ENCODE measurements at places on chromosomes 13 and 19.

DNA sequence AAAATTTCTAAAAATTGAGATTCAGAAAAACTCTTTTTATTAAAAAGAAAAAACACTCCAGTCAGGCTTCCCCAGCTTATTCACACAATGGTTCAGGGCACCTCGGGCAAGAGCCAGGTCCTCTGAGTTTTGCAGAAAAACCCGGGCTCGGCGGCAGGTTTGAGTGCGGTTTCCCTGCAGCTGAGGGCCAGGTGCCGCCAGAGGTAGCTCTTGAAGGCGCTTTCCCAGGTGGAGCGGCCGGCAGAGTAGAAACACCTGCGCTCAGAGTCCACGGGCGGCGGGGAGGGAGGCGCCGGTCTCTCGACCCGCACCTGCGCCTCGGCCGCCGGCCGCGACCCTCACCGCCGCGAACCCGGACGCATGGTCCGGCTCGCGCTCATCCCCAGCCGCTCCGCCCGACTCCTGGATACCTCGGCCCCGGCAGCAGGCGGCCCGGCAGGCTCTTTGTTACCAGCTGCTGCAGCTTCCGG, 444 bp downstream of the PROSER1 start:
- H3K4me3 ChIP-seq: peak overlapping the region; percentile 92
- H3K27ac ChIP-seq: peak overlapping the region; percentile 98
- no peak for DNase-seq
- peaks cover 62% of the 10 kb centered on the region for H3K36me3 ChIP-seq
- no peaks in the 10 kb centered on the region for H3K27me3 ChIP-seq
- H3K4me1 ChIP-seq: peaks cover 57% of the 10 kb centered on the region

DNA sequence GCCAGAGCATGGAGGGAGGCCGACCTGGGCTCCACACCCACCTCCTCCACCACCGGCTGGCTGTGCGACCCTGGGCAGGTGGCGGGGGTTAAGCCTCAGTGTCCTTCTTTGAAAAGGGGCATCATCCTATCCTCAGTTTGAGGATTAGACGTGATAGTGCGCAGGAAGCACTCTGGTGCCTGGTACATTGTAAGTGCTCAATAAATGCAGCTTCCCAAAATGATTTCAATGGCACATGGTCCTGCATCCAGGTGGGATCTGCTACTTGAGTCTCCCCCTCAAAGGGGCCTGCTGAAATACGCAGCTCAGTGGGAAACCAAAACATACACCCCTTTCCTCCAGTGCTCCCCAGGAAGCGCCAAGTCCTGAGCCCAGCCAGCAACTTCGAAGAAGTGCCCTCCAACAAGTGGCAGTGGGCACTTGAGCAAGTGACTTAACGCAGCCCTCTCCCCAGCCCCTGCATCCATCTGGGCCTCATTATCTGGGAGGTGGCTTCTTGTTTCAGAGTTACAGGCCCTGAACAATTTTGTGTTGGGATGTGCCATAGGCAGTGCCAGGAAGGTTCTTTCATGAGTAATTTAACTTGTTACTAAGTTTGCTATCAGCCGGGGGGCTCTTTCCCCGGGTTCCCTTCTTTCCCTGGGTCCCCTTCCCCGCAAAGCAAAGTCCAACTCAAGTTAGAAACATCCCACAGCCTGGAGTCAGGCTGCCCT, 17.9 kb downstream of the ACTN4 start:
- peaks cover 86% of the 10 kb centered on the region for H3K4me1 ChIP-seq
- peaks cover 52% of the 10 kb centered on the region for H3K36me3 ChIP-seq
- H3K27me3 ChIP-seq: no peaks in the 10 kb centered on the region
- H3K27ac ChIP-seq: peak overlapping the region; percentile 85
- no peak overlapping the region for H3K4me3 ChIP-seq

DNA sequence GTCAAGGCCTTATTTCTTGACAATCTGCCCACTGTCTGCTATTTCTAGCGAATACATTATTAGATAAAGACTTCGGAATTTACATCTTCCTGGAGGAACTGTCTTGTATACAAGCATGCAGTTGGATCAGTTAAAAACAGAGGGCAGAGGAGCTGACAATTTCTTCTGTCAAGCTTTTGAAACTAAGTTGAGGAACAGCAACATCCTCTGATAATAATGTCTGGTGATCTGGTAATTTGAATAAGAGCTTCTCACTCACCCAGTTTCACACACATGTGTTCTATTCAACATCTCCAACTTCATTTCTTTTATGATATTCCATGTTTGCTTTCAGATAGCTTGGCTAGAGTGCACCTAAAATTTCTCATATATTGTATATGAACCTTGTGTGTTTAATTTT, 50.2 kb downstream of the MTMR6 start:
- H3K27me3 ChIP-seq: no peaks in the 10 kb centered on the region
- peaks cover 3% of the 10 kb centered on the region for H3K36me3 ChIP-seq

DNA sequence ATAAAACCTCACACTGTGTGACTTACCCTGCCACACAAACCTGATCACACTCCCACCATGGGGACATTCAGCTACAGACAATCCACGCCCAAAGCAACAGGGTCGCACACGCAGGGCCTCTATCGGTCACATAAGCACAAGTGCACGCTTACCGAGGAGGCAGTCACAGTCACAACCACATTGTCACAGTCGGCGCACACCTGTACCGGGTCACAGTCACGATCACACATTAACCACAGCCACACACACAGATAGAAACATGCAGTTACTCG, 579 bp downstream of the ZNF566 start:
- DNase-seq: no peak
- peak overlapping the region; percentile 99 for H3K27ac ChIP-seq
- H3K4me3 ChIP-seq: peak overlapping the region; percentile 93
- peaks cover 34% of the 10 kb centered on the region for H3K4me1 ChIP-seq
- no peaks in the 10 kb centered on the region for H3K27me3 ChIP-seq

DNA sequence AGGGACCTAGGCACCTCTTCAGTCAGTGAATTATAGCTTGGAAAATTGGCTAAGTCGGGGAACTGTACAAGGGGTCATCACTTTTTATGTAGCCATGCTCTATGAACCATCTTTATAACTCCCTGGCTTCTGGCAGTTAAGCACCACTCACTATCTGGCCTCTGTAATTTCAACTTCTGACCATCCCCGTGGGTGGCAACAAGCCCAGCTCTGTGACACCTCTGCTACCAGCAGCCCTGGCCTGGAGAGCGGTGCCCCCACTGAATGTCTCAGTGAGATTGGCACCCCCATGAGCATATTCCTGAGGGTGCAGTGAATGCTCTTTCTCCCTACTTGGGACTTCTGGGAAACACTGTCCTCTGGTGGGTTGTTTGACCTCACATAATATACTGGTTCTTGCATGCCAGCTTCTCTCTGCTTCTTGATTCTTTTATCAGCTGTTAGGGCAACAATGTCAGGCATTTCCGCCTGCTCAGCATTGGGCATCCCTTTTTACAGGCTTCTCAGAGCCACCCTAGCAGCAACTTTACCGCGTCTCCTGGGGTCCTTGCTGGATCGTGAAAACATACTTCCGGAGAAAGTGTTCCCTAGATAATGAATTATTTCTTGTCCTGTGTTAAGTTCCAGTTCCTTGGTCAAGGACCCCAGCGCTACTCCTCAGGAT, 10.4 kb downstream of the KL start:
- H3K27me3 ChIP-seq: peaks cover 44% of the 10 kb centered on the region
- no peaks in the 10 kb centered on the region for H3K4me1 ChIP-seq
- no peak overlapping the region for H3K27ac ChIP-seq
- no peak for DNase-seq
- no peak overlapping the region for H3K4me3 ChIP-seq
- H3K36me3 ChIP-seq: no peaks in the 10 kb centered on the region

GRCh38 chr19:43741075-43741825, 13.5 kb downstream of the SMG9 start:
- no peaks in the 10 kb centered on the region for H3K27me3 ChIP-seq
- peaks cover 98% of the 10 kb centered on the region for H3K36me3 ChIP-seq
- no peak overlapping the region for H3K4me3 ChIP-seq

DNA sequence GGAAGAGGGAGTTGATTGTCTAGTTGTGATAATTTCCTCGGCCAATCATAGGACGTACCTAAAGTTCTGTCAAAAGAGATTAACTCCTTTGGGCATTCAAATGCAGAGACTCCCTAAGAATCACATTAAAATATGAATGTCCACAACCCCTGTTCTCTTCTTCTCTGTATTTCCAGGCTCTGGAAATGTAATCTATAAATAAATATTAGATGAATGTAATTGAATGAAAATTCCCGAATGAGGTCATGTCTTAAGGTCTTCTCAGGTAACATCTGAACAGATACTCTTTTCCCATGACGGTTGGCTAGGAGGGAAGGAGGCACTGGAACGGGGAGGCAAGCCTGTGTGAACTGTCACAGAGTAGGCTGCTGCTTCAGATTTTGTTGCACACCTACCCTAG, 145.2 kb downstream of the OXGR1 start:
- no peak overlapping the region for H3K27ac ChIP-seq
- no peaks in the 10 kb centered on the region for H3K4me1 ChIP-seq
- H3K4me3 ChIP-seq: no peak overlapping the region
- H3K36me3 ChIP-seq: no peaks in the 10 kb centered on the region
- no peaks in the 10 kb centered on the region for H3K27me3 ChIP-seq
- DNase-seq: no peak

DNA sequence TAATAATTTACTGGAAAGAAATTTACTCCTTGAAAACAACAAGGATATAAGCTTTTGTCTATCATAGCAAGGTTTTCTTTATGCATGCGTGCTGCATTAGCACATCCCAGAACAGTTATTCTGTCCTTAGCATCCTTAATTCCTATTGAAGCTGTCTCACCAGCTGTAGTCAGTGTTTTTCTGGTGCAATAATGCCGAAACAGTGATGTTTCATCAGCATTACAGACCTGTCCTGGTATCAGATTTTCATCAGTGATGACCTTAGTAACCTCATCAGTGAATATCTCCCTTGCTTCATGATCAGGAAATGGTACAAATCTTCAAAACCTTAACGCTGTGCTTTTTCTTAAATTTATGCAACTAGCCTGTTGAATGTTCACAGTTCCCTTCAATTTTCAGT, 264.7 kb upstream of the STARD13 start:
- H3K36me3 ChIP-seq: peaks cover 2% of the 10 kb centered on the region
- H3K4me1 ChIP-seq: peaks cover 30% of the 10 kb centered on the region
- H3K4me3 ChIP-seq: no peak overlapping the region
- no peaks in the 10 kb centered on the region for H3K27me3 ChIP-seq
- H3K27ac ChIP-seq: no peak overlapping the region
- DNase-seq: no peak

DNA sequence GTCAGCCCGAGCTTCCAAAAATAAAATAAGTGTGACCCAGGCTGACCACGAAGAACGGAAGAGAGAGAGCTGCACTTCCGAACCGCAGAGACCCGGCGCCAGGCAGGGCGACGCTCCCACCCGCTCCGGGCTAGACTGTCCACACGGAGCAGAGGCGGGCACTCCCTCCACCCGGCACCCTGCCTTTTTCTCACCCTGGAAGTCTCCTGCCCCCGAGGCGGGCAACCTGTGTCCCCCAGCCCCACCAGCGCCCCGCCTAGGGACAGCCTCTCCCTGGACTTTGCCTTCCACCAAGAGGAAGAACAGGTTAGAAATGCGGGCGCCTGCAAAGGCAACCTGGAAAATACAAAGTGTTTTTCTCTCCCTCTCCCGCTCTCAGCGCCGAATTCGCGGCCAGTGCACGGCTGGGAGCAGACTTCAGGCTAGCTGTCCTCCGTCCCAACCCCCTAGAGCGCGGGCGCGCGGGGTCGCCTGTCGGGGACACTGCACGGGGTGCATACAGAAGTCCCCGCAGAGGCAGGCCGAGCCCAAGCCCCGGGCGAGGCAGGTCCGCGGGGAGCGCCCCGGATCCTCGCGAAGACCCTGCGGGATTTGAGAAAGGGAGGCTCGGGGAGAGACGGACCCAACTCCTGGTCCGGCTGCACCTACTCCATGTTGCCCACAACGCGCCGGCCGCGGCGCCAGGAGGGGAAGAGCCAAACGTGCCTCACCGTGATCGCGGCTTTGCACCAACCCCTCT, 845 bp downstream of the SPRY2 start:
- peak; percentile 45 for DNase-seq
- peaks cover 21% of the 10 kb centered on the region for H3K4me1 ChIP-seq
- no peaks in the 10 kb centered on the region for H3K36me3 ChIP-seq
- H3K27ac ChIP-seq: no peak overlapping the region

DNA sequence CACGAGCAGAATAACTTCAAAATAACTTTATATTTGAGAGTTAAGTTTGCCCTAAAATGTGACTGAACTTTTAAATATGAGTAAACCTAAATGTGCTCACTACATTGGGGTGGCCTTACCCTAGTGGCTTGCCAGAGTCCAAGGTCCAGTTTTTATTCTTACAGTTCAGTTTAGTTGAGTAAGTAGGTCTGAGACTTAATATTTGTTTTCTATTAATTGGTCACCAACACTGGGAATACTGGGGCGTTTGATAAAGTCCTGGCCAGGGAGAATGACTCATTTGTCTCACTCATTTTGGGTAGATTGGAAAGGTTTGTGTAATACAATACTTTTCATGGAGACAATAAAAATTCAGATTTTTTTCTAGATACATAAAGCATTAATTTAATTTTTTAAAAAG, 127.8 kb upstream of the SPATA13 start:
- no peak overlapping the region for H3K4me3 ChIP-seq
- no peak for DNase-seq
- peaks cover 25% of the 10 kb centered on the region for H3K27me3 ChIP-seq
- no peak overlapping the region for H3K27ac ChIP-seq

GRCh38 chr19:16467581-16467980, 4.2 kb downstream of the EPS15L1 start:
- no peak for DNase-seq
- no peak overlapping the region for H3K27ac ChIP-seq
- H3K36me3 ChIP-seq: peaks cover 27% of the 10 kb centered on the region
- H3K4me1 ChIP-seq: peaks cover 64% of the 10 kb centered on the region
- no peaks in the 10 kb centered on the region for H3K27me3 ChIP-seq

GRCh38 chr13:106425661-106426060, 109.8 kb downstream of the EFNB2 start:
- no peak overlapping the region for H3K27ac ChIP-seq
- DNase-seq: no peak
- no peaks in the 10 kb centered on the region for H3K4me1 ChIP-seq
- peaks cover 13% of the 10 kb centered on the region for H3K27me3 ChIP-seq
- no peaks in the 10 kb centered on the region for H3K36me3 ChIP-seq

GRCh38 chr13:106528718-106529414, 6.6 kb downstream of the EFNB2 start:
- peaks cover 74% of the 10 kb centered on the region for H3K27me3 ChIP-seq
- no peak overlapping the region for H3K4me3 ChIP-seq
- no peaks in the 10 kb centered on the region for H3K36me3 ChIP-seq
- peaks cover 13% of the 10 kb centered on the region for H3K4me1 ChIP-seq
- no peak overlapping the region for H3K27ac ChIP-seq

- H3K36me3 ChIP-seq: no peaks in the 10 kb centered on the region
- H3K4me3 ChIP-seq: no peak overlapping the region
- no peak for DNase-seq
- H3K4me1 ChIP-seq: peaks cover 40% of the 10 kb centered on the region
- H3K27ac ChIP-seq: peak overlapping the region; percentile 13
- no peaks in the 10 kb centered on the region for H3K27me3 ChIP-seq
Measured at GRCh38 chr13:50593207-50593606, 250.3 kb downstream of the DLEU7 start.

DNA sequence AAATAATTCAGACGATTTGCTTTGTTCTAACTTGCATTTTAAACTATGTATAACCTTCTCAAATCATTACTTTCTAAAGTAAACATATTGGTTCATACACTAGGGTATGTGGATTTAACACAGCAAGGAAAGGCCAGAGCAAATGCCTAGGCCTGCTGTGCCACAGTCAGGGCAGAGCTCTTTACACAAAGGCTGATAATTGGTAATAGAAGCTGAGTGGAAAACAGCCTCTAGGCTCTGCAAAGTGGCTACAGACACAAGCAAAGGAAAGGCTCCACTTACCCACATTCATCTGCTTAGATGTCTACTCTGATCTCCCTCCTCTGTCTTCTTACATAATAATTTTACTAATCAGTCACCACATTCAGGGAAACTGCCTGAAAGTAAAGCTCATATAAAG, 382.9 kb downstream of the OLFM4 start:
- no peak overlapping the region for H3K27ac ChIP-seq
- DNase-seq: no peak

Measured in activated T-cell treated with anti-CD3 and anti-CD28 coated beads, Interleukin-2, amount 50 U/mL, for 24 hours (primary cell).